ENCODE measurements at places on chromosomes 7 and 10. TPM values are rescaled to one million over a fixed set of nuclear protein-coding genes. Genes with fewer than 3 reads are reported as not detected.

H2BK1 gene
- total RNA-seq: not detected

MPLKIP gene
- total RNA-seq: 64.0 TPM

TNKS2 gene
- total RNA-seq: 82.4 TPM

DNA sequence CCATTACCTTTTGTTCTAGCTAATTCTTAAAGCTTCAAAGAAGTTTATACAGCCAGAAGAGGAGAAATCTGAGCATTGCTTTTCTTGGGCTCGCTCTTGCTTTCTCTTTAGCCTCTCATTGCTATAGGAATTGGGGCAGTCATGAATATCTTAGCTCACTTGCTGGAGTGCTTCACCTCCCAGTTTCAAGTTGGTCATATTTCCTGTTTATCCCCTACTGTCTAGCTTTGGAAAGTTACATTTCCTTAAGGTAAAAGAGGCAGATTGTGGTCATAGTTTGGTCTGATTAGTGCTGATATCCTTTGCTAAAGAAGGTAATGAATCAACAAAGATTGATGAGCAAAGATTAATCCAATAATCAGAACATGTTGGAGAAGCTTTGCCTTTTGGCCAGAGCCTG is 77.7 kb upstream of the GLI3 start:
- peaks cover 11% of the 10 kb centered on the region for H3K4me1 ChIP-seq
- H3K27ac ChIP-seq: no peak overlapping the region
- no peaks in the 10 kb centered on the region for H3K36me3 ChIP-seq
- H3K4me3 ChIP-seq: no peak overlapping the region
- no peak for DNase-seq
- H3K27me3 ChIP-seq: no peaks in the 10 kb centered on the region

DNA sequence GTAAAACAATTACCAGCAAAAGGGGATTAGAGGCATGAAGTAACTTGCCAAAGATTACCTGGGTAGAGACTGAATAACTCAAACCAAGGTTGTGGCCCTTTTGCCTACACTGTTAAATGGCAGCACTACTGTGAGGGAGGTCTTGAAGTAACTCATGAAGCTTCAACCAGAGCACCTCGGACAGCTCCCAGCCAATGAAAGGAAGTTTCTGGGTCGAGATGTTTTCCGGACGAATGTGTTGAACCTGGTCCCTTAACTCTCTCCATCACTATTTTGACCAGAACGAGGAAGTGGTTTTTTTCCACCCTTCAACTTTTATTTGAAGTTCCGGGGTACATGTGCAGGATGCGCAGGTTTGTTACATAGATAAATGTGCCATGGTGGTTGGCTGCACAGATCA is 133.6 kb upstream of the PRKCQ start:
- peak; percentile 45 for DNase-seq
- peaks cover 20% of the 10 kb centered on the region for H3K4me1 ChIP-seq
- no peaks in the 10 kb centered on the region for H3K36me3 ChIP-seq
- no peak overlapping the region for H3K27ac ChIP-seq
- H3K27me3 ChIP-seq: no peaks in the 10 kb centered on the region

DNA sequence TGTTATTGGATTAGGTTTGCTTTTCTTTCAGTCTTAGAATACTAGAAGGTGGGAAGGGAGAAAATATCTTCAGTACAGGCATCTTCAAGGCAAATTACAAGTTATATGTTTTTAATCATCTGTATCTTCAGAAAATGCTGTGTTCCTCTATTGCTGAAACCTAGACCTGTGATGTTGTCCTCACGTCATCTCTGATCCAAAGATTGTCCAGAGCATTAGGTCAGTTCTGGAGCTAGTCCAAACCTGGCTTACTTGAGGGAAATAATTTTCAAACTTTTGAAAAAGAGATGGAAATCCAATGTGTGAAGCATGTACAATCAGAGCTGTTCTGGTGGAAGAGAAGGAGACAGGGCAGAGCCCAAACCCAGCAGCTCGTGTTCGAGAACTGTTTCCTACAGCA is 217.3 kb downstream of the ZEB1 start:
- no peak for DNase-seq
- H3K36me3 ChIP-seq: no peaks in the 10 kb centered on the region
- H3K4me1 ChIP-seq: no peaks in the 10 kb centered on the region
- H3K4me3 ChIP-seq: no peak overlapping the region

GRCh38 chr10:75531571-75532031 is 100.2 kb downstream of the LRMDA start:
- peaks cover 5% of the 10 kb centered on the region for H3K4me1 ChIP-seq
- DNase-seq: no peak
- no peaks in the 10 kb centered on the region for H3K27me3 ChIP-seq

GRCh38 chr7:5063698-5064097 is 18.0 kb downstream of the RBAK start:
- H3K27me3 ChIP-seq: peaks cover 3% of the 10 kb centered on the region
- no peaks in the 10 kb centered on the region for H3K4me1 ChIP-seq
- DNase-seq: no peak
